ENCODE measurements at places on chromosomes 2 and 18.
A peak's percentile ranks its signal among the peaks of the same experiment; 100 is the strongest.

GRCh38 chr2:27125104-27125503, 1.5 kb downstream of the ABHD1 start:
- DNase-seq: no peak

DNA sequence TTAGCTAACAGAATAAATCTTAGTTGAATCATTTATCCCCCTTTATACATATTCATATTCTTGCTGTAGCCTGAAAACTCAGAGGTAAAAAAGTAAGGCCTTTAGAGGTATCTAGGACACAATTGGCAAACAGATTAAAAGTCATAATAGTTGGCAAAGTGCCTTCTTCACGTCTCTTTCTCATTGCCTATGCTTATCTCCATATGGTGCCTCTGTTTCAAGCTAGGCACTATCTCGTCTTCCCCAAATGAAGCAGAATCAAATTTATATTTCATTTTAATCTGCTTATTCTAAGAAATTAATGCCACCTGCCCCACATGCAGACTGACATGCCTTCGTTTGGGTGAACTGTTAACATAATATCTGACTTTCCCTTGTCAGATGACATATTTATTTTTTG, 245.4 kb downstream of the CDH2 start:
- DNase-seq: no peak

DNA sequence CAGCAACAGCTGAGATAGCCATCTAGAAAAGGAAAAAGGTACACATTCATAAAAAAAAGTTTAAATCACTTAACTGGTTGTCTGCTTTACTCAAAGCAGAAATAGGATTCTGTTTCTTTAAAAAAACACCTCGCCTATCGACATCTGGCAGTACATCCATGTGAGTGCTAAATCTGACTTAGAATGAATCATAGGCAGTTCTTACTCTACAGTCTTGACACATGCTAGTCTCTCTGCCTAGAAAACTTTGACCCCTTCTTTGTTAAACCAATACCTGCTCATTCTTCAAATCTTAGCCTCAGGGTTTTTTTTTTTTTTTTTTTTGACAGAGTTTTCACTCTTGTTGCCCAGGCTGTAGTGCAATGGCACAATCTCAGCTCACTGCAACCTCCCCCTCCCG, 37.1 kb upstream of the GPR75 start:
- DNase-seq: peak; percentile 76

GRCh38 chr2:210655229-210655975, 99.0 kb downstream of the CPS1 start:
- DNase-seq: no peak

DNA sequence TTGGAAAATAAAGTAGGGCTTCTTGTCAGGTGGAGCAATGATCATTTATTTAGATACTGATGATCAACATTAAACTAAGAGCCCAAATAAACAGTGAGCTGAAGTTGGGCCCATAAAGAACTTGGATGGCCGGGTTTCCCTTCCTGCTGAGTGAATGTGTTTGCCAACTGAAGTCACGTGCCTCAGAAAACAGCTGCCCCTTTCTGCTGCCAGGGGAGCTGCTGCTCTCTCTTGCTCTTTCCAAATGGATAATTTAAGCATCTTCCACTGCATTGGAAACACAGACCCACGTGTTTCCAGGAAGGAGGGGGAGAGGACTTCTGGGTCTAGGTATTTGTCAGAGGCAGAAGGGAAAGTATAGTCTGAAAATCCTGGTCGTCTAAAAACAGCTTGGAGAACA, 22.9 kb upstream of the NCKAP5 start:
- no peak for DNase-seq

- DNase-seq: no peak
These were observed 48.2 kb downstream of the G6PC2 start for GRCh38 chr2:168949324-168949723.

All from PC-3 (cell line).